ENCODE measurements at places on chromosomes 5 and 9.

DNA sequence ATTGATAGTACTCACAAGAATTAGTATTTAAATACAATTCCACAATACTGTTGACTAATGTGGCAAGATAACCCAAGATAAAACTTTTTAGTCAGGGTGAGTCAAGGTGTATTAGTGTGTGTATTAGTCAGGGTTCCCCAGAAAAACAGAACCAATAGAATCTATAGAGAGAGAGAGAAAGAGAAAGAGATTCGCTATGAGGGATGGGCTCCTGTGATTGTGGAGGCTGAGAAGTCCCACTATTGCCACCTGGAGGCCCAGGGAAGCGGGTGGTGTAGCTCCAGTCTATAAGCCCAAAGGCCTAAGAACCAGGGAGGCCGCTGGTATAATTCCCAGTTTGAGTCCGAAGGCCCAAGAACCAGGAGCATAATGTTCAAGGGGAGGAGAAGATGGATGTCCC is 10.0 kb upstream of the SHISAL2B start:
- DNase-seq: peak; percentile 19

GRCh38 chr5:170266570-170267381 is 30.8 kb downstream of the LCP2 start:
- DNase-seq: peak; percentile 65

GRCh38 chr9:76738402-76738801 is 25.8 kb upstream of the PCA3 start:
- no peak for DNase-seq

DNA sequence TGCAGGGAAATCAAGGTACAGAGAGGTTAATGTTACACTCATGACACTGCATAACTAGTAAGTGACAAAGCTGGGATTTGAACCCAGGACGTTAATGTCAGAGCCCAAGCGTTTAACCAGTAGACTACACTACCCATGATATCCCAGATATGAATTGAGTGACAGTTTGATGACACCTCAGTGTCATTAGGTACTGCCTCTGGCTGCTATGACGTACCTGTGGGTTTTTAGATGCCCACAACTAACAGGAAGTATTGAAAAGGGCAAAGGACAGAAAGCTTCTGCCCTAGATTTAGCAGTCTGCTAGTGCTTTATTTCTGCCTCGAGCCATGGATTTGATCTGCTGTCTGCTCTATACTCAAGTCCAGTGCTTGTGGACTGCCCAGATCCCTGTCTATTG is 56.2 kb downstream of the GLRA1 start:
- no peak for DNase-seq

GRCh38 chr9:114015607-114016006 is 62.5 kb downstream of the AMBP start:
- no peak for DNase-seq

DNA sequence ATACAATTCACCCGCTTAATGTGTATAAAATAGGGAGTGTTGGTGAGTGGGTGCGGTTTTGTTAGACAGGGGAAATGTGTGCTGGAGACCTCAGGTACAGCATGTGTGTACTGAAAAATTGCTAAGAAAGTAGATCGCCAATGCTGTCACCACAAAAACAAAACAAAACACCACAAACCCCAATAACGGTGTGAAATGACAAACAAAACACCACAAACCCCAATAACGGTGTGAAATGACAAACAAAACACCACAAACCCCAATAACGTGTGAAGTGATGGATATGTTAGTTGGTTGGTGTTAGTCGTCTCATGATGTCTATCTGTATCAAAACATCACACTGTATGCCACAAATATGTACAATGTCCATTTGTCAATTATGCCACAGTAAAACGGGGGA is 14.2 kb upstream of the GFPT2 start:
- DNase-seq: no peak

- DNase-seq: no peak
Measured at GRCh38 chr5:172095368-172096206, 89.1 kb upstream of the FBXW11 start.

GRCh38 chr5:42090162-42090561 is 165.1 kb downstream of the FBXO4 start:
- DNase-seq: no peak

DNA sequence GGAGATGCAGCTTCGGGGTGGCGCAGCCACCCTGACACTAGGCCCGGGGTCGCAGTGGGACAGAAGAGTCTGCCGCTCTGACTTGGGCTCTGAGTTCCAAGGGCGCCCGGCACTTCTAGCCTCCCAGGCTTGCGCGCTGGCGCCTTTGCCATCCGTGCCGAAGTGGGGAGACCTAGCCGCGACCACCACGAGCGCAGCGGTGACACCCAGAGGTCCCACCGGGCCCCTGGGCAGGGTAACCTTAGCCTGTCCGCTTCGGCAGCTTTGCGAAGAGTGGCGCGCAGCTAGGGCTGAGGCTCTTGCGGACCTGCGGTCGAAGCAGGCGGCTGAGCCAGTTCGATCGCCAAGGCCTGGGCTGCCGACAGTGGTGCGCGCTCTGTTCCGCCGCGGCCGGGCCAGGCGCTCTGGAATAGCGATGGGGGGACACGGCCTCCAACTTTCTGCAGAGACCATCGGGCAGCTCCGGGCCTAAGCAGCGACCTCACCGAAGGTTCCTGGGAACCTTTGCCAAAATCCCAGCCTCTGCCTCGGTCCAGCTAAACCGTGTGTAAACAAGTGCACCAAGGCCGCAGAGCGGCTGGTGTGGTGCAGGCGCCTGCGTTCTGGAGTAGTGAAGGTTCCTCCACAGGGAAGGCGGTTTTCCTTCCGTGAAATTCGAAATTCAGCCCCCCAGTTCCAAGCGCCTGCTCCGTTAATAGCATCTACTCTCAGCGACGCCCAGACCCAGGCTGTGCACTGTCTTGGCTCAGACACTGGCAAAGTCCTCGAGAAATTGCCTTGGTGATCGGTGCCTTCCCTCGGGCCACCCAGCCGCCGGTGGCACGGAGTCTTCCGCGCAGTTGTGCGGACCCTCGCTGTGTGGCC is 7.4 kb downstream of the TLX3 start:
- no peak for DNase-seq

DNA sequence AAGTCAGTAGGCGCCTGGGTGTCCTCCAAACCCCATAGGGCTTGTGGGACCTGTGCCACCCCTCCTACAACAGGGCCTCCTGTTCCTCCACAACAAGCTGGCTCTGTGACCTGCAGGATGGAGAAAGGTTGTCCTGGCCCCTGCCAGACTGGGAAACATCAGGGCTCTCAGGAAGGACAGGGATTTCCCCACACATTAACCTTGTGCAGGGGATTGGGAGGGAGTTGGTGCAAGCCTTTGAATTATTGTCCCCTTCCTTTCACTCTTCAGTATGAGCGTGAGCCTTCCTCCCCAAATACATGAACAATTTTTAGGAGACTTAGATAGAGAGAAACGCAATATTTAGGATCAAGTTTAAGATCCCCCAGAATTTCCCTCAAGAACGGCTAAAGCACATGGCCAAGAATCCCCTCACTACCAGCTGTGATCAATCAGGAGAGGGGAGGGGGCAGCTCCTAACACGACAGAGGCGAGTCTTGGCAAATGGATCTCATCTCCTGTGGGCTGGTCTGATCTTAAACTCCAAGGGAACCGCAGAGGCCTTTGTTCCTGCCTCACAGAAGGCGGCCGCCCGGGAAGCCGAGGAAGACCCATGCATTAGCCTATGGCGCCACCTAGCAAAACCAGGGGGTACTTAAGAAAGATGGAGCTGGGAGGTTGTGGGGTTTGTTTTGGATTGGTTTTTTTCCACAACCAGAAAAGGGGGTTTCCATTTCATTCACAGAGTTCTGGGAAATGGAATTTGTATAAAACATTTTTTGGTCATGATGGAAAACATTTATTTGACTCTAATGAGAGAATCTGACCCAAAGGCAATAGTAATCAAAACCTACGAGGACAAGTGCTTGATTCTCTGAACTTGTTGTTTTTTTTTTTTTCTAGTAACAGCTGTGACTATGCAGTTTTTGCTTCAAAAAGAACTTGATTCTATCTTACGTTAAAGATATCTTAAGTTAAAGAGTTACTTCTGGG is 36.1 kb upstream of the OSMR start:
- peak; percentile 78 for DNase-seq

GRCh38 chr9:10678790-10679189 is 66.0 kb upstream of the PTPRD start:
- no peak for DNase-seq

DNA sequence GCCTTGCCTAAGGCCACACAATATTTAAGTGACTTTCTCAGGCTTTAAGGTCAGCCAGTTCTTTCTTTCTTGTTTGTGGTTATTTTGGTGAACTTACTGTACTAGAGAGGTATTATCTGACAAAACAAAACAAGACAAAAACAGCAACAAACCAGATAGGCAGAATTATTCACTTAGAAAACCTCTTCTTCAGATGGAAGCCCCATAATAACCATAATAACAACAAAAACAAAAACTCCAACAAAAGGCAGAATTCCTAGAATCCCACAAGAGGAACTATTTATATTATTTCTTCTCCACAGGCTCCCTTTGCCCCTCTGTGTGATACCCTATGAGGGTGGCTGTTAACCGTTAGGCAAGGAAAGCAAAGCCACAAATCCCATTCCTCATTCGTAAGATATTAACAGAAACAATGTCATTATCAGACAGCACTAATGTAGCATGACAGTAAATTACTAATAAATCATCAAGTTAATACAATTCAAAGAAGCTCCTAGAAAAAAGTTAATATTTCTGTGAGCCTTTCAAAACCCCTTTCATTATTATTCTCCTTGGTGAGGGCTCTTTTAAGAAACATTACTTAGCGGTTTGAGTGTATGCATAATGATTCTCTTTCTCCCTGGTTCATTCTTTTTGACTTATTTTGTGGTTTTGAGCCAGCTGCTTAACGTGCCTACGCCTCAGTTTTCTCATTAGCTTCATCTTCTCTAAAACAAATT is 274.9 kb downstream of the EFNA5 start:
- DNase-seq: no peak

DNA sequence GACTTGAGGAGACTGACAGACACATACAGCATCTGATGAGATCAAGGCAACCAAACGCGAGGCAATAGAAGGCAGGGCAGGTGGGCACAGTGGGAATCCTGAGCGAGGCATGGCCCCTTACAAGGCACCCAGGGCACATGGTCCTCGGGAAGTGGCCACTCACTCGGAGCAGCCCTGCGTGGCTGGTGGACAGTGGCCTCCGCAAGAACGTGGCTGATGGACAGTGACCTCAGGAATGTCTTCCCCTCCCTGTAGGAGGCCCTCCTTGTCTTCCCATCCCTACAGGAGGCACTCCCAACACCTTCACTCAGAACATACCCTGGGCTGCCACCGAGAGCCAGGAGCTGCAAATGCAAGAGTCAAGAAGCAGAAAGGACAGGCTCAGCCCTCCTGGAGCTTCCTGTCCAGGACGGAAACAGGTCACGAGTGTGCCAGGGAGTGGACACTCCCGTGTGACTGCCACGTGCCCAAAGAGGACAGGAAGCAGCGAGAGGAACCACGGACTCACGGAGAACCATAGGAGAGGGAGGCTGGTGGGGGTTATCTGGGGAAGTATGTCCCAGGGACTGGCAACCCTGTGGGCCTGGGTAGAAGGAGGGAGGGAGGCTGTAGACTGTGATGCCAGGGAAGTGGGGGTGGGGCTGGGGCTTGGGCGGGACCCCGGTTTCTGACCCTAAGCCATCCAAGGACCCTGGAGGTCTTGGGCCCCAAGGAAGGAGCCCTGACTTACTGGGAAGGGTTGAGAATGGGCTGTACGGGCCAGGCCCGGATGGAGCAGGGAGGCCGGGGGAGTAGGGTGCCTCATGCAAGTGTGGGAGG is 321.9 kb upstream of the IRX4 start:
- DNase-seq: no peak

GRCh38 chr9:133876836-133877235 is 115.3 kb downstream of the VAV2 start:
- DNase-seq: no peak

DNA sequence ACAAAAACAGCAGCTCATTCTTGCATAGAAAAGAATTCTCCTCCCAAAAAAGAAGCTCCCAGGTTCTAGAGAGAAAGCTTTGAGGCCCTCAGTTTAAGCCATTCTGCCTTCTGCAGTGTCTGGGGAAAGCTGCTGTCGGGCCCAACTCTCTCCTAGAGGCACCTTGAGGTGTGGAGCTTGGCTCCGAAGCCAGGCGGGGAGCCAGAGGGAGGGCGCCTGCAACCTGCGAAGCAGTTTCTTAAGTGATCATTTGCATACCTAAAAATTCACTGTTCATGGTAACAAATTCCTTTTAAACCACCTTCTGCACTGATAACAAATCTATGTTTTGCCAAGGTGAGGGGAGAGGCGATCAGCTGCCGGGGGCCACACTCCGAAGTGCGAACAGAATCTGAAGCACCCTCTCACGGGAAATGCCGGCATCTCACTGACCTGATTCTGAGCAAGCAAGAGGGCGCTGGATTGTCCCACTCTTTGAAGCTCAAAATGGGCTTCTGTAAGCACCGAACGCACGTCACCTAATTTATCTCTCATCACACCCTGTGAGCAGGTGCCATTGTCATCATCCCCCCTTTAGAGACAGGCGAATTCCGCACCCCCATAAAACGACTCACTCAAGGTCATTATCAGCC is 86.1 kb downstream of the GTF3C4 start:
- DNase-seq: no peak

DNA sequence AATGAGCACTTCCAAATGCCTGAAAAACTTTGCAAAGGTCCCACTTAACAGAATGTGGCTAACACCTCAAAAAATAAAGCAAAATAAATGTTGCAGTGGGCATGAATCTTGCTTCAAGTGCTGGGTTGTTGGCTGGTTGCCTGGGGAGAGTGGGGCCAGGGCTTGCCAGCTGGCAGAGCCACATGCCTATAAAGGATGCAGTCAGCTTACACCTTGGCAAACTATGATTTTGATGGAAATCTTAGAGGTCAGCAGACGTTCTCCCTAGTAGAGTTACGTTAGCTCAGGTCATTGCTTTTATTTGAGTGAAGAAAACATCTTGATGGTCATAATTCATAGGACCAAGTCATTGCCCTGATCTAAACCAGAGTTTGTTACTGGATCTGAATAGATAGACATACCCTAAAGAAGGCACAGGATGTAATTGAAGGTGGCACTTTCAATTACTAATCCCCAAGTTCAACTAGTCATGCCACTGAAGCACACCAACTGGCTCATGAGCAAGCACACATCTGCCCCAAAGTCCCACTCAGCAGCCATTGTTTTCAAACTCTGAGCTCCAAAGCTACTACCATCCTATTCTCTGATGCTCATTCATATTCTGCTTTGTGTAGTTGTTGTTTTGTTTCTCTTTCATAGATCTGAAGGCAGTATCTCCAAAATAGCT is 51.2 kb upstream of the ZSWIM6 start:
- peak; percentile 32 for DNase-seq

- no peak for DNase-seq
Measured at GRCh38 chr9:128174062-128174461, 14.0 kb downstream of the BBLN start.
